ENCODE measurements at places on chromosomes 16 and 17.

GRCh38 chr16:35176449-35176848 is 1717.0 kb downstream of the TP53TG3F start:
- DNase-seq = no peak

DNA sequence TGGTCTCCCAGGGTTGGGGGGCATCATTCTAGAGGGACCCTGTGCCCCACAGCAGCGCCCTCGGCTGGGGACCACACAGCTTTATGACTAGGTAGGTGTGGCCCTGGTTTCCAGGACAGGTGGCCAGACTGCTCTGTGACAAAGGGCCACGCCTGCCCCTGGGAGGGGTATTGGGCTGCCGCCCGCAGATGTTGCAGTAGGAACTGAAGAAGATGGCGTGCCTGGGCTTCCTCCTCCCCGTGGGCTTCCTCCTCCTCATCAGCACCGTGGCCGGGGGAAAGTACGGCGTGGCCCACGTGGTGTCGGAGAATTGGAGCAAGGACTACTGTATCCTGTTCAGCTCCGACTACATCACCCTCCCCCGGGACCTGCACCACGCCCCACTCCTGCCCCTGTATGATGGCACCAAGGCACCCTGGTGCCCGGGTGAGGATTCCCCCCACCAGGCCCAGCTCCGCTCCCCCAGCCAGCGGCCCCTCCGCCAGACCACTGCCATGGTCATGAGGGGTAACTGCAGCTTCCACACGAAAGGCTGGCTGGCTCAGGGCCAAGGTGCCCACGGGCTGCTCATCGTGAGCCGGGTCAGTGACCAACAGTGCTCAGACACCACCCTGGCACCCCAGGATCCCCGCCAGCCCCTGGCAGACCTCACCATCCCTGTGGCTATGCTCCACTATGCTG is at the start of gene SPPL2C:
SPPL2C (plus strand) TSS at position 187 of the 681 bp plus-strand sequence; CDS start at position 213, 26 bp downstream.
- no peak for DNase-seq

- DNase-seq = peak; percentile 58
Observed at GRCh38 chr17:42342242-42343008, 45.8 kb downstream of the STAT3 start.

GRCh38 chr17:76700617-76701470 is 9.9 kb downstream of the MXRA7 start:
- DNase-seq = peak; percentile 87

DNA sequence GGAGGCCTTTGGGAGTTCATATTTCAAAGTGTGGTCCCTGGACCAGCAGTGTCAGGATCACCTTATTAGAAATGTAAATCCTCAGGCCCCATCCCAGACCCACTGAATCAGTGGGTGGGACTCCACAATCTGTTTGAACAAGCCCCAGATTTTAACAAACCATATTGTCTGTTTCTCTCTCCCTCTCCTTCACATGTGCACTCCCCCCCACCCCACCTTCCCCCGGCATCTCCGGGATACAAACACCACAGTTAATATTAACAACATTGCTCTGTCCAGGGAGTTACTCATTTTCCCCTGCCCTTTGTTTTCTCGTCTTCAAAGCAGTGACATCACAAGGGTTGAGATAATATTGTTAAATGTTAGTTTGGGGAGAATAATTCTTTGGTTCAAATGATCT is 127.3 kb downstream of the KATNIP start:
- DNase-seq = no peak

DNA sequence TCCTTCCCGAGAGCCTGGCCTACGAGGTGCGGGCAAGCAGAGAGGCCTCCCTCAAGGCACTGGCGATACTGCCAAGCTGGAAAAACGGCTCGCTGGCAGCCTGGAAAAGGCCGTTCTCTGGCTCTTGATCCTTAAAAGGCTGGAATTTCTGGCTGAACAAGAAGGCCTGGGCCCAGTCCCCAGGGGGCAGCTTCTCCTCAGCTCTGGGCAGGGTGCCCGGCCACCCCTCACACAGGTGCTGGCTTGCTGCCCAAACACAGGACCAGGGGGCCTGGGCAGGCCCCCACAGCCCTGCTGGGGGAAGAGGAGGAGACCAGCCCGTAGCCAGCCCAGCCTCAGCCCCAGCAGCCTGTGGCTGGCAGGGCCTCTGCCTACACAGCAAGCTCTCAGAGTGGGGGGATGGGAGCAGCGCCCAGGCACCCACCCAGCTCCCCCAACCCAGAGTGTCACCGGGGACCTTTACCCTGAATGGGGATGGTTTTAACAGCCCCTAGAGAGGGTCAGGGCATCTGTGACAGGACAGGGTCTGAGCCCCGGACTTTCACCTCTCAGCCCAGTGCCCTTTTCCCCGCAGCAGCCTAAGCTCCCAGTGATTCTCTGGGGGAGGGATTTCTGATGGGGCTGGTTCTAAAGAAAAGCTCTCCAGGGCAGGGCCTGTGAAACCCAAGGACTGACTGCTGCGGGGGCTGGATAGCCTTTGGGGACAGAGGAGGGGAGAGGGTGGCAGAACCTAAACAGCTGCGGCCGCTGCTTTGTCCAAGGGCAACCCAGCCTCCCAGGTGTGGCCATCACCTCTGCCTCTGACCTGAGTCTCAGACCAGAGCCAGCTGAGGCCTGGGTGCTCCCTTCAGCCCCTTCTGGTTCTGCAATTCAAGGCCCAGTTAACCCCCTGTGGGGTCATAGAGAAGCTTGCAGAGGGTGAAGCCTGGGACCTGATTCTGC is 38.6 kb upstream of the TOB1 start:
- DNase-seq = peak; percentile 17

DNA sequence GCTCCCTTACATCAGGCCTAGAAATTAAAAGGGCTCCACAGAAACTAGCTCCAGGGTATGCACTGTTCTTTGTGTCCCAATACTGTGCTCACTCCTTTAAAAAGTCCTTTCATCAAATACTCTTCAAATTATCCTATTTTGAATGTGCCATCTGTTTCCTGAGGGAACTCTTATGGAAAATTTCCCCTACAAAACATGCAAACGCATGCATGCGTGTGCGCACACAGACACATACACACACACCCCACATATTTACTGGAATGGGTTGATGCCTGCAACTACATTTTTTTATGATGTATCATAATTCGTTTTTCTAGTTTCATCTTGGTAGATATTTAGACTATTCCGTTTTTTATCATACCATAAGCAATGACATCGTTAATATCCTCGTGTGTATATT is 351.2 kb upstream of the KIF2B start:
- no peak for DNase-seq

GRCh38 chr16:52408191-52408845 is 138.6 kb downstream of the TOX3 start:
- no peak for DNase-seq

GRCh38 chr16:76639685-76640289 is 362.6 kb downstream of the CNTNAP4 start:
- peak; percentile 84 for DNase-seq

DNA sequence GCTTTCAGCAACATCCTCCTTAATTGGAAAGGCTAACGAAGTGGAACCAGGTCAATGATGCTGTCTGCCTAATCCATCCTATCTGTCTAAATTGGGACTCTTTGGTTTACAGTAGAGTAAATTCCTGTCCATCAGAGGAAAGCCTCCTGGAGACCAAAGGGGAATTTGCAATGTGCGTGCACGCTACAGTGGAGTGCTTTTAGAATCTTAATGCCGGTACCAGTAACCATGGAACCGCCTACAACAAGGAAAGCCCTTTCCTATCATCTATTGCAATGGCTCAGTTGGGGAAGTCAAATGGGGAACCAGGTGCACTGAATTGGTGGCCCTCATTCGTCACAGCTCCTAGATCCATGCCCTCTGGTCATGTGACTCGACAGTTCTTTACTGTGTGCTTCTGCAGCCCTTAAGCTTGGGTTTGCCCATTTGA is 110.1 kb downstream of the XYLT1 start:
- DNase-seq = no peak

- DNase-seq = peak; percentile 80
Observed at GRCh38 chr17:63571632-63572310, 21.5 kb downstream of the DCAF7 start.

- DNase-seq = no peak
Observed at GRCh38 chr16:203246-203645, 23.0 kb downstream of the HBQ1 start.

- peak; percentile 54 for DNase-seq
Observed at GRCh38 chr17:10069301-10069700, 129.1 kb downstream of the GAS7 start.

- DNase-seq = peak; percentile 53
Observed at GRCh38 chr17:77734371-77735080, 224.0 kb upstream of the TNRC6C start.

DNA sequence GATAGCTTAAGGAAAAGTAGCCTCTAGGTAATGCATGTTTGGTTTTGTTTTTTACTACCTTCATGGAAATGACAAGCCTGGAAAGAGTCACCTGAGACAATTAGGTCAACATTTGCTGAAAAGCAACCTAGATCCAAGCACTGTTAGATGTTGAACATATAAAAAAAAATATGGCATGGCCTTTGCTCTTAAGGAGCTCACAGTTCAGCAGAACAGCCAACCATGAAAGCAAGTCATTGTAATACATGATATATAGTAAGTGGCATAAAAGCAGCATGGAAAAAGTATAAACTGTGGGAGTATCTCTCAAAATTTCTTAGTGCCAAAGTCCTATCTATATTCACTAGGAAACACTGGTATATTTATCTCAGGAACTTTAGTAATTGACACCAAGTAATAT is 31.6 kb downstream of the CFDP1 start:
- no peak for DNase-seq

DNA sequence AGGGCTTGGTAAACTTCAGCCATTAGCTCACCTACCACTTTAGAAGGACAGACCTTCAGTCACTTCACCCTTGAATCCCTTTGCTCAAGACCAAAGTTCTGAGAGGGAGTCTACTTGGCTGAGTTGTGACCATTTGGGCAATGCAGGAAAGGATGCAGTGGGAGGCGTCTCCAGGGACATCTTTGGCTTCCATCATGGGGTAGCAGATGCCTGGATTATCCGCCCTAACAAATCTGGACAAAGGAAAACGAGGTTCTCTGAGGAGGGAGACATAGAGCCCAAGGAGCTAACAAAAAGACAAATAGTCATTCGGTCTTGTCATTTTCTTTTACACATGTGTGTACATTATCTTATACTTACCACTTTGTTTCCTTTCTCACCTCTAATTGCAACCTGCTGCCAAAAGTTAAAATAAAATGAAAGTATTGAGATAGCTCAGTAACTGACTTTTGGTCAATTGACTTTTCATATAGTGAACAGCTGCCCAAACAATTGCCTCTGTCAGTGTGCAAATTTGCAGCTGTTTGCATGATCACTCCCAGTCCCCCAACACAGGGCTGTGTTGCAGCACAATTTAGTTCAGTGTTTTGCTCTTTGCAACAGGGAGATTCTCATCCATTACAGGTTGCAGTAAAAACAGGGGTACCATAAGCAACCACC is 108.9 kb upstream of the EEF2KMT start:
- no peak for DNase-seq

GRCh38 chr17:688100-688989 is 26.3 kb downstream of the VPS53 start:
- DNase-seq = peak; percentile 43

DNA sequence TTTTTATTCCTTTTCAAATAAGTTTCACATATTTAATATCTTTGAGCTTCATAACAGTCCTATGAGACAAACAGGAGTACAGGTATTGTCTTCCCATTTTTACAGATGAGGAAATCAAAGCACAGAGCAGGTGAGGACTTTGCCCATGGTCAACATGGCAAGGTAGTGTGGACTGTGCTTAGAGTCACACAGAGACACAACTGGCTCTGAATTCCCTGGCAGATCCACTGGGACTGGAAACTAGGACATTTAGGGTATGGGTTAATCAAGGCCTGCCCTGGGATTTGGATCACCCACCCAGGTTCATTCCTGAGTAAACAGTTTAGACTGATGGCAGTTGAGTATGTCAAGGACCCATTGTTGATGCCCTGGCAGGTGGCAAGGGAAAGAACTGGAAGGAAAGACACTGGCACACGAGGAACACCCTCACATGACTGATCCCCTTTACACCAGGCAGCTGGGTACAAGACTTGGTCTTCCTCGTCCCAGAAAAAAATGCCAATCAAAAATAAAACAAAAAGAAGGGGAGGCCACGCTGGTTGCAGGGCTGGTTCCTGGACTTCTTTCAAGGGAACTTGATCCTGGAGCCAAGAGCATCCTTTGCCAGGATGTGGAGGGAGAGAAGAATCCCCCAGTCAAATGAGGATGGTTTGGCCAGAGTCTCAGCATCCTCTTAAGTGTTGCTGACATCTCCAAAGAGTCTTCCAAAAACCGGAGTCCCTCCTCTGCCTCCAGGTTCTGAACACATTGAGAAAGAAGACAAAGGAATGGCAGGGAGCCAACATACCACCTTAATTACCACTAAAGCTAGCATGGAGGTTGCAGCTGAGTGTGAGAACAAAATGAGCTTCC is 34.9 kb downstream of the CHD9 start:
- peak; percentile 64 for DNase-seq

GRCh38 chr16:80346111-80346632 is 194.6 kb upstream of the DYNLRB2 start:
- DNase-seq = peak; percentile 14

All from fibroblast of mammary gland (primary cell).